ENCODE measurements at places on chromosomes 12 and 14.

- DNase-seq: no peak
Observed at GRCh38 chr12:52221912-52222457, 11.1 kb upstream of the KRT7 start.

GRCh38 chr12:95533985-95534384 lies 17.3 kb downstream of the USP44 start:
- DNase-seq: no peak

GRCh38 chr12:23063206-23063605 lies 438.2 kb downstream of the ETNK1 start:
- no peak for DNase-seq

DNA sequence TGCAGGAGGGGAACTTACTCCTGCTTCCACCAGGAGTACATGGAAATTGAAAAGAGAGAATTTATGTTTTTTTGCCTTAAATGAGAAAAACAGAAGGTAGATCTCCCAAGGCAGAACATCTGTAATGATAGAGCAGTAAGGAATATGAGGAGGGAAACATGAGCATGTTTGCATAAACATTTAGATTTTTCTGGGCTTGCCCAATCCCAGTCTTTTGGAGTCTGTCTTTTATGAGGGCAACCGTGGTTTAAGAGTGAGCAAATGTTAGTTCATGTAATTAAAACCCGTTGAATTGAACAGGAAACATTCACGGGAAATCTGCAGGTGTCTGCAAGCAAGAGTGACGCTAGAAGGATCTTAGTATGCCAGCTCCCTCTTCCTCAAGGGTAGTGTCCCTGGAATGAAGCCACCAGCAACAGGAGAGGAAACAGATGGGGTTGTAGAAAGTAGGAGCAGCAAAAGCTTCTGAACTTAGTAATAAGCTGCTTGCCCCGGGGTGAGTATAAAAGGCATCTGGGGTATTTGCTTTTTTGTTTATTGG lies 79.3 kb downstream of the ARF6 start:
- DNase-seq: no peak

DNA sequence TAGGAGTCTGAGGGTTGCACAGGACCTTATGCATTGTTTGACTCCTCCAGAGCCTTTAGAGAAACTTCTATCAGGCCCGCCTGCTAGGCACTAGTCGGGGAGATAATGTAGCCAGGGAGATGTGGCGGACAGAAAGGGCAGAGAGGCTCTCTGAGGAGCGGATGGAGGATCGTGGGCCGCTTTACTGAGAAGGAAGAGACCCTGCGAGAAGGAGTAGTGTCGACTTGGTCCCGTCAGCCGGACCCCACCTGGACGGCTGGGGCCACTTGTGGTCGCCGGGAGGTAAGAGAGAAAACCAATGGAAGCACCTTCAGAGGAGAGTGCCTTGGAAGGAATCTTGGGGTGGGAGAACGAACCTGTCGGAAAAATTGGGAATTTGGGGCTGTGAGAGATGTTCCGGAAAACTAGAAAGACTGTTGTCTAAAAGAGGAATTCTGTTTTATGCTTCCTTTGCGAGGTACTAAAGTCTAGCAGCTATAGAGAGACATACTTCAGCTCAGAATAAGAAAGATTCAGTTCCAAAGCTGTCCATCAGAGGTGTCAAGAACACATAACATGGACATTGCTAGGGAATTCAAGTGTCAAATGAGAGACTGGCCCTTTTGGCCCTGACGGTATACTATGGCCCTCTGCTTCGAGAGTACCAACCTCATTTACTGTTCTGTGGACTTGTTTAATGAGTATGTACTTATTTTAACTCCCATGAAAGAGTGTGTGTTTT lies 660 bp upstream of the MCRS1 start:
- no peak for DNase-seq

GRCh38 chr14:24785698-24786097 lies 151.7 kb upstream of the GZMB start:
- DNase-seq: no peak

DNA sequence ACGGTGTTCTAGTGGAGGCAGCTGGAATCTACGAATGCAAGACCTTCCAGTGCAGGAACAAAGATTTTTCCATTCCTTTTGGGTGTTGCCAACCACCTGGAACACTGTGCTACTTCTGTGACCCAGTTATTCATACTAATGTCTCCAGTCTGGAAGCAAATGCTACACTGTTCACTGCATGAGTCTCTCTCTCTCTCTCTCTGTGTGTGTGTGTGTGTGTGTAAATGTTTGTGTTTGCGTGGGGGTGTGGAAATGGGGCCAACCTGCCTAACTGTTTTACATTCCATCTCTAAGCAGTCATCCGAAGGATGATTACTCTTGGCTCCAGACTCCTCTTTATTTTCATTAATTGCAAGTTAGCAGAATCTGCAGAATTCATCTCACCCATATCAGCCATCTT lies 29.9 kb upstream of the YBX3 start:
- DNase-seq: no peak

GRCh38 chr12:121388421-121388981 lies 11.4 kb upstream of the RNF34 start:
- no peak for DNase-seq

DNA sequence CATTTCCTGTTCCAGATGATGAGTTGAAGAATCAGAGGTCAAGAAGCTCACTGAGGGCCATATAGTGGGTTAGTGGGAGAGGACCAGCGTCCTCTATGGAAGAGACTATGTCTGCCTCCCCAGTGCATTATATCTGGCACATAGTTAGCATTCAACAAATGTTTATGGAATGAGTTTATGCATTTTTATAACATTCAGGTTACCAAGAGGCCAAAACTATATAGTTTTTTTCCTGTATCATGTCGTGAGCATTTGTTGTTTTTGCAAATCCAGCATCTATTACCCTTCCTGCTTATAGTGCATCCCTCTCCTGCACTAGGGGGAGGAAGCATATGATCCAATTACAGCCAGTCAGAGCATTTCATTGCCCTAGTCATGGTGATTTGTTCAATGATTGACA lies 60.6 kb downstream of the SUDS3 start:
- DNase-seq: no peak

GRCh38 chr12:27000961-27001360 lies 13.2 kb downstream of the TM7SF3 start:
- no peak for DNase-seq

- no peak for DNase-seq
Observed at GRCh38 chr14:76929927-76930326, 98.6 kb downstream of the IRF2BPL start.

DNA sequence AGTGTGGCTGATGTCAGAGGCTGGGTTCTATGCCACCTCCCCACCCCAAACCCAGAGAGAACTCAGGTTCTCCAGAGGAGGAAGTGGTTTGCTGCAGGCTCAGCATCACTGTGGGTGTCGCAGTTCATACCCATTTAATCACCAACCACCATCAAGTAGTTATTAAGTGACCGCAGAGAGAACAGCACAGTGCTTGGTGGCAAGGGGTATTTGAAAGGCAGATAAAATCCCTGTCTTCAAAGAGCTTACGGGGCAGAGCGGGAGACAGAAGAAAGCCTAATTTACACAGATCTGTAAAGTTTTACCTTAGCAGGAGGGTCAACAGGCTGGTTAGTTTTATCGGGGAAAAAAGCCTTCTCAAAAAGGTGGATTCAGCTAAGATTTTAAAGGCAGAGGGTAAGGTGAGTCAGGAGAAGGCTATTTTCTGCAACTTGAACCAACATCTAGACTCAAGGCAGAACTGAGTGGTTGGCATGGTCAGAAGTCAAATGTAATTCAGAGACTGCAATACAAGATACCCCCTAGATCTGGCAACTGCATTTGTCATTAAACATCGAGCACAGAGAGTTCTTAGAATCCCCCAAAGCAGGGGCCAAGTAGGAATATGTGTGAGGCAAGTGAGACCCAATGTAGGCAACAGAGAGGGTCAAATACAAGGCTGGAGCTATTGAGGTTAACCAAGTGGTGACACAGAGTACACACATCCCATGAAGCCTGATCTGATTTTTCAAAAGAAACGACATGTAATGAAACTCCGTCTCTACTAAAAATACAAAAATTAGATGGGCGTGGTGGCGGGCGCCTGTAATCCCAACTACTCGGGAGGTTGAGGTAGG lies 13.2 kb downstream of the PXN start:
- DNase-seq: no peak

GRCh38 chr12:5718680-5719079 lies 226.4 kb downstream of the ANO2 start:
- no peak for DNase-seq

- DNase-seq: no peak
Observed at GRCh38 chr12:107327651-107328182, 234.4 kb upstream of the CRY1 start.

DNA sequence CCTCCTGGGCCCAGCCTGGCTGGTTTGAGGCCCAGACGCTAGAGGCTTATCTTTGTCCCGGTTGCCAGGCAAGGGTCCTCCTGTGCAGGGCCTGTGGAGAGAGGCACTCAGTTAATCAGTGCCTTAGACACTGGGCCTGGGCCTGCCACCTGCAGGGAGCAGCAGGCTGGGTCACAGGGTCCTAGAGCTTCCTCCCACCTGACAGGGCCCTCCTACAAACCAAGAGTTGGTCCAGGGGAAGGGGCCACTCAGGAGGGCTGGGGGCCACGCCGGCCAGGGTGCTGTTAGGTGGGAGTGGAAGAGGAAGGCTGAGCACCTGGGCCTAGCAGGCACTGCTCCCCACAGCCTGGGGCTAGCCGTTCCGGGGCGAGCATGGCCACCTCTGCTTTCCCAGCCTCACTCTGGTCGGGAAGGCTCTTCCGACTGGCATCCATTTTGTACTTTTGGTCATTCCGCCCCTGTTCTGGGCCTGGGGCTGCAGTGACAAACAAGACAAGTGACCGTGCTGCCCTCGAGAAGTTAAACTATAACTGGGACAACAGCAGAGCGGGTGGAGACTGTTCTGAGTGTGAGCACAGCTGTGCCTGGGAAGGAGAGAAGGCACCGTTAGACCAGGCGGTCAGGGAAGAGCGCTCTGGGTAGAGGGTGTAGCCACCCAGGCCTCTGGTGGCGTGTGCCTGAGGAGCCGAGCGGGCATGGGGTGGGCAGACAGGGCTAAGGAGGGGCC lies 27.2 kb downstream of the FBRSL1 start:
- no peak for DNase-seq

DNA sequence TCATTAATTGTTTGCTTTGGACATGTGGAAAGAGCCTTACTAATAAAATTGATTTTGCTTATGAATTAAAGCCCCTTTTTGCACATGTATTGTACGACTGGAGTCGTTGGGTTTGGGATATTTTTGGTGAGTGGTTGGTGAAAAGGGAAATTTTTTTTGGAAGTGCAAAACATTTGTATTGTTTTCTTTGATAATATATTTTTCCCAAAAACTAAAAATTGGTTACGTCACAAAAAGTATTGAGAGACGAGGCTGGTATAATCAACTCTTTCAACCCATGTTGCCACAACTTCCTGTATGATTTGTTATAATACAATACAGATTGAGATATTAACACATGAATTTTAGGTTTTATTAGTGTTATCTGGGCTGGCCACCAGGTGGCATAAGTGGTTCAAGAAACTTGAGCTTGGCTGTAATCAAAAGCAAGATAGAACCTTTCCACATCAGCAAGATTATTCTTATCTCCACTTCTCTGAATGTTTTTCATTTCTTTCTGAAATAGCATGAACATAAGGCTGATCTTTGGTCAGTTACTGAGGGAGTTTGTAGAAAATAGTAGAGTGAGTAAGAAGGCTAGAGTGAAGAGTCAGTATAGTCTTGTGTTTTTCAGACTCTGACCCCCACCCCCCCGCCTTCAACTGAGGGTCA lies 8.7 kb downstream of the NGDN start:
- DNase-seq: peak; percentile 49

GRCh38 chr14:71803539-71804260 lies 128.5 kb upstream of the RGS6 start:
- DNase-seq: no peak

- DNase-seq: no peak
Observed at GRCh38 chr12:93297536-93297935, 80.2 kb upstream of the NUDT4 start.

DNA sequence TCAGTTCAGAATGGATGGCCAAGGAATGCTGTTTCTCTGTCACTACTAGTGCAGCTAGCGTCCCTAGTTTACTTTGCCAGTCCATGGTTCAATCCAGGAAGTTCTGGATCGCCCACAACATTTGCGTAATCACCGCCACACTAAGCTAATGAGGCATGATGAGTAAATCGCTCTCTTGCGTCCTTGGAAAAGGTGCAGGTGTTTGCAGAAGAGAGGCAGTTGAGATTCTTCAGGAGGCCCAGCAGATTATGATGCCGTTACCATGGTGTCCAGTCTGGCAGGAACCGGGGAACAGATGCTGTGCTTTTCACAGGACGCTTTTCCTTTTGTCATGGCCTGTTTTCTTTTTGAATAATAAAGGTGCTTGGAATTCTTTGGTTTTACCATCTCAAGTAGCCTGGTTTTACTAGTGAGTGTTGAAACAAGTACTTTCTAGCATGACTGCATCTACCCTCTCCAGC lies 9.0 kb downstream of the TPH2 start:
- DNase-seq: peak; percentile 69

DNA sequence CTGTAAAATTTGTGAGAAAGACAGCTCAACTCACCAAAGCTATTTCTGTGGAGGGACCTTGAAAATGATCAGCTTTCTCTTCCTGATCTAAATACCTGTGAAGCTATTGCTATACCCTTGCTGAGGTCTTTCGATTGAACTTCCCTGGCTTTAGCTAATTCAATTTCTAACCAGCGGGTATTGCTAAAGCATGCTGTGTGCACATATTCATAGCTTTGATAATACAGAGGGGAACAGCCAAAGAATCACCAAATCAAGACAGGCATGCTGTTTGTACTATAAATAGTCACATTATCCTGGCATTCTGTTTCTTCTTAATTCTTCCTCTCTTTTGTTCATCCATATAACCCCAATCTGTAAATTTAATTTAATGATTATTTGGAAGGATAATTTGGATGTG lies 233.0 kb downstream of the LRFN5 start:
- no peak for DNase-seq

DNA sequence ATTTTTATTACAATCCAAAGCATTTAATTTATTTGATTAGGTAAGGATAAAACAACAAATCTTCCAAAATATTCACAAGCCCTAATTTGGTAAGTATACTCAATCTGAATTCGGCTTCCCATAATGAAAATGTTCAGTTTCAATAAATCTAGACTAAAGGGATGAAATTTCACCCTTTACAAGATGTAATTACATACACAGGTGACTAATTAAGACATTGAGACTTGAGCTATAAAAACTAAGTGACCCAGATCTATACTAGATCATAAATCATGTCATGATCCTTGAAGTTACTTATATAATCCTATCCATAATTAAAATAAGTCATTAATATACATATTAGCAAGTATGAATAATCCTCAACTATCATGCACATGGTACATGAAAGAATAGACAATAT lies 36.6 kb downstream of the LRP6 start:
- no peak for DNase-seq

GRCh38 chr14:64723691-64724577 lies 19.7 kb downstream of the PLEKHG3 start:
- peak; percentile 65 for DNase-seq

- no peak for DNase-seq
Observed at GRCh38 chr12:27859648-27860047, 79.6 kb upstream of the MANSC4 start.

- no peak for DNase-seq
Observed at GRCh38 chr14:53468876-53469275, 315.8 kb upstream of the DDHD1 start.

All from retina (tissue), 1 donor.